ENCODE measurements at places on chromosomes 4 and X.

DNA sequence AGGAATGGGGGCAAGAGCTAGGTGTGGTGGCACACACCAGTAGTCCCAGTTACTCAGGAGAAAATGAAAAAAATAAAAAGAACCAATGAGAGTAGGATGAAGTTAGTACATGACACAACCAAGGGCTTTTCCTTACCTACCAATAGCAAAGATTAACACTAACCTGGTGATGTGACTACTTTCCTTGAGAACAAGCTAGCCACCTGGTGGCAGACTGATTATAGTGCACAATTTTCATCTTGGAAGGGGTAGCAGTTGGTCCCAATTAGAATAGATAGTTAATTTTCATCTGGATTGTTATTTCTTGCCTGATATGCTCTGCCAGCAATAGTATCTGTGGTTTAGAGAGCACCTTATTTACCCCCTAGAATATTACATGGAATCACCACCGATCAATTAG, 1216.8 kb upstream of the PABPC4L start:
- DNase-seq = no peak

DNA sequence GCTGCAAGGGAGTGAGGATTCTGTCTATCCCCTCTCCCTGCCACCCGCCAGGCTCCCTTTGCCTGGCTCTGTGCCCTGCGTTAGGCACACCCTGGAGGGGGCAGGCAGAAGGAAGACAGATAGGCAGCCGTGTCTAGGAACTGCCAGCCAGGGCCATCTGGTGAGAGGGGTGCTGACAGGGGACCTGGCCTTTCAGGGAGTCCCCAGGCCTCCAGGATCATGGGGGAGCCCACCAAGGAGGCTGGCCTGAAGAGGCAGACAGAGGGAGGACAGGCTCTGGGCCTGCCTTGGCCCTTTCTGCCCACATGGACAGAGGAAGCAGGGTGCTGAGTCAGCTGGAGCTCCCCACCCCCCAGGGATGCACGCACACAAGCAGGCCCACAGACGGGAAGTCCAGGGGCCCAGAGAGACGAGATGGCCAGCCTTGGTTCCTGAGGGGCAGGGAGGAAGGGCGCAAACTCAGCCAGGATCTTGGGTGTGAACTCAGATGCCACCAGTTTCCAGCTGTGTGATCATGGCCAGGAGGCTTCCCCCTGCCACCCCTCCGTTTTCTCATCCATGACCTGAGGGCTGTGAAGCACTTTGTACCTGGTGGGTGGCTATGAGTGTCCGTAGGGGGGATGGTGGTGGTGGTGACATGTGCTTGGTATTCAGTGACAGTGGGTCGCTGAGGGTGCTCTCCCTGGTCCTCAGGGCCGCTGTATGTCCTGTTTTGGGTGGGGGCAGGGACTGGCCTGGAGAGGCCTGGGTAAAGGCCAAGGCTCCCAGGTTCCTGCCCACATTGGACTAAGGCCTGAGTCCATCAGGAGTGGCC, 1.8 kb downstream of the SH3BP2 start:
- DNase-seq = no peak

- DNase-seq = no peak
Observed at GRCh38 chrX:47629419-47630200, at the start of gene CFP. CFP (minus strand) TSS chrX:47629930; CDS start chrX:47629844, 86 bp downstream.

DNA sequence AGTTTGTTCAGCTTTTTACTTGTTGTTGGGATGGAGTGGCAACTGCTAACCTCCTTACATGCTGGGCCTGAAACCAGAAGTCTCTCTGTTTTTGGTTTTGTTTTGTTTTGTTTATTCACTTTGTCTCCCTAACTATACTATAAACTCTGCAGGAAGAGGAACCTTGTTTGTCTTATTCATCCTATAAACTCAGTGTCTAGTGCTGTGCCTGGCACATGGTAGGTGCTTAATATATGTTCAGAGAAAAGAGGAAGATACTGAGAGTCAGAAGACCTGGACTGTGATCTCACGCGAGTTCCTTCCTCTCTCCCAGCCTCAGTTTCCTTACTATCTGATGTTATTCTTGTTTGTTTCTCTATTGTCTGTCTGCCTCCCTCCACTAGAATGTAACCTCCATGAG, 71.3 kb downstream of the PRPS1 start:
- DNase-seq = no peak

- no peak for DNase-seq
Observed at GRCh38 chr4:131534944-131535645, 1614.0 kb upstream of the PCDH10 start.

DNA sequence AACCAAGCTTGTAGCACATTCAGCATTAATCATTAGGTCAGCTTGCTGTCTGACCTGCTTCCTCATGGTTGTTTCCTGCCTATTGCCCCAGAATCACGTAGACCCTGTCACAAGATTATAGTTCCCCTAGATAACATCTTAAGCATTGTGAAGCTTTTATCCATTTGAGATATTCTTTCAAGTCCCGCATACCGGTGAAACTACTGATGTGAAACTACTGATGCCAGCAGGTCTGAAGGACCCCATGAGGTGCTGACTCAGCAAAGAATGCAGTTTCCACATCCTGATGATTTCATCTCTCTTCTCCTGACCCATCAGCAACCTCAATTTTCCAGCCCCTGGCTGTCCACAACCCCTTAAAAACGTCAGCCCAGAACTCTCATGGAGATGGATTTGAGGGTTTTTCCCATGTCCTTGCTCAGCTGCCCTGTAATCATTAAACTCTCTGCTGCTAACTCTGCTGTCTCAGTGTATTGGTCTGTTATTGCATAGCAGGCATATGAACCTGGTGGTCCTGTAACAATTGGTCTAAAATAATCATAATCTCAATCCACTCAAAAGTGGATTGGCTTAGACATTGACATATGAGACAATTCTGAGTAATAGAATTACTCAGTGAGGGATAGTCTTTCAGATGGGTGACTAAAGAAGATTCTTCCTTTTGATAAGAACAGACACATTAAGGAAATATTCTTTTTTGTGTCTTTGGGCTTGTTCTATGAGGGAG, 26.3 kb upstream of the UBA6 start:
- DNase-seq = no peak
